Activated T-helper 1 cell treated with anti-CD3 and anti-CD28 coated beads, Interleukin-2, amount 50 U/mL, for 16 hours (primary cell): ENCODE measurements at places on chromosomes 13 and 19.

DNA sequence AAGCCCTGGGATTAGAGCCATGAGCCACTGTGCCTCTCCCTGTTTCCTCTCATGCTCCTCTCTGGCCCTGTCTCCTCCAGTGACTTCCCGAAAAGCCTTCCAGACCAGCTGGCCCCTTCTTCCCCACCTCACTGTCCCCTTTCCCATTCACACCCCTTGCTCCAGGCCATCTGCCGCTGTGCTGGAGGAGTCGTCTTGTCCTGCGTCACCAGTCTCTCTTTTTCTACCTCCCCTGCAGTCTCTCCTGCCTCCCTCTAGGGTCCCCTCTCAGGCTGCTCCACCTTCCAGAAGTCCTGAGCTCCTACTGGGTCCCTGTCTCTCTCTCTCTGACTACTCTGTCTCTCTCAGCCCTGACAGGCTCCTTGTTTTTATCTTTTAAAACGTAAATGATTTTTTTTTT lies 5.3 kb upstream of the FFAR1 start:
- no peak for DNase-seq

GRCh38 chr13:48505012-48505411 lies 27.9 kb downstream of the RCBTB2 start:
- no peak for DNase-seq

GRCh38 chr13:102935896-102936321 lies 90.1 kb downstream of the ERCC5 start:
- DNase-seq, result no peak

- DNase-seq, result no peak
Observed at GRCh38 chr13:80400164-80400864, 59.4 kb upstream of the SPRY2 start.
